ENCODE measurements at places on chromosomes 1 and 21.
A peak's percentile ranks its signal among the peaks of the same experiment; 100 is the strongest.

DNA sequence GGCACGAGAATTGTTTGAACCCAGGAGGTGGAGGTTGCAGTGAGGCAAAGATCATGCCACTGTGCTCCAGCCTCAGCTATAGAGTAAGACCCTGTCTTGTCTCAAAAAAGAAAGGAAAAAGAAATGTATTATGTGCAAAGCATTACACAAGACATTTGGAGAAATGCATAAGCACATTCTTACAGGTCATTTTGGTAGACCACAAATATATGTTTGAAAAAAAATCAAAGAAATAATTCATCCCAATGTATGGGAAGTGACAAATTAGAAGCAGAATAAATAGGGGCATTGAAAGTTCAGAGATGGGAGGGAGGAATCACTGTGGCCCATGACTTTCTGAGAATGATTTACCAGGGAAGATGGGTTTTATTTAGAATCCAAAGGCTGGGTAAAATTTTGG, 283.5 kb upstream of the ADAMTS5 start:
- no peak overlapping the region for H3K4me3 ChIP-seq
- H3K27ac ChIP-seq, result no peak overlapping the region
- no peaks in the 10 kb centered on the region for H3K27me3 ChIP-seq
- DNase-seq, result no peak
- no peaks in the 10 kb centered on the region for H3K36me3 ChIP-seq
- H3K4me1 ChIP-seq, result no peaks in the 10 kb centered on the region

- no peaks in the 10 kb centered on the region for H3K4me1 ChIP-seq
- DNase-seq, result no peak
- no peaks in the 10 kb centered on the region for H3K36me3 ChIP-seq
Observed at GRCh38 chr1:175363031-175363430, 170.5 kb upstream of the KIAA0040 start.

DNA sequence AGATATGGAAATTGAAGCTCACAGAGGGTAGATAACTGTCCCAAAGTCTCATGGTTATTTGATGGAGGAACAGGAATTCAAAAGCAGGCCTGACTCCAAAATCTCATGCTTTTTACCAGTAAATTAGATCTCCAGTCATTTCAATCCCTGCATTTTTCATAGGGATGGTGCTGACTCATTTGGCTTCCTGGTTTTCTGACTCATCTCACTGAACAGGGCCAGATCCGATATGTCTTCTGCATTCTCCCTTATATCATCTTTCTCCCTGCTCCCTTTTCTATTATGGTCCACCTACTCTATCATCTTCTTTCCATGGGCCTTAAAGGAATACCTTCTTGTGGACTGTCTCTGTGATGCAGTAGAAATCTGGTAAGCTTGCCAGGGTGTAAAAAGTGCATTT, 187.2 kb downstream of the FGGY start:
- H3K4me1 ChIP-seq, result 0 out of 2 replicates have a peak, but pooled peaks cover 6% of the 10 kb centered on the region
- H3K27ac ChIP-seq, result peak overlapping the region; percentile 72
- H3K27me3 ChIP-seq, result no peaks in the 10 kb centered on the region
- no peak overlapping the region for H3K4me3 ChIP-seq
- no peak for DNase-seq

DNA sequence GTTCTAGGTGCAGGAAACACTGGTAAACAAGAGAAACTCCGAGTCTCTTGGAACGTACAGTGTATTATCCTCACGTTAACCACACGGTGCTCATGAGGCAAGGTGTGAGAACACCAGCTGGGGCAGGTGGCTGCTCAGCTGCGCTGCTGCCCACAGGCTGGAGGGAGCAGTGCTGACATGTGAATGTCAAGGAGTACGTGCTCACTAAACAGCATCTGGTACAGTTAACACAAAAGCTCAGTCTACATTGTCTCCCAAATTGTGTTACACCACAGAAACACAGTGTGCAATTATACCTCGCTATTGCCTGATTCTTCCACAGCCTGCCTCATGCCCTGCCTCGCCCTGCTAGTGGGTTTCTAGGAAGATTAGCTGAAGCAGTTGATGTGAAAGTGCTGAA, 138.4 kb downstream of the GLIS1 start:
- no peak for DNase-seq
- H3K4me3 ChIP-seq, result no peak overlapping the region
- no peaks in the 10 kb centered on the region for H3K4me1 ChIP-seq
- H3K27ac ChIP-seq, result no peak overlapping the region
- H3K27me3 ChIP-seq, result no peaks in the 10 kb centered on the region

DNA sequence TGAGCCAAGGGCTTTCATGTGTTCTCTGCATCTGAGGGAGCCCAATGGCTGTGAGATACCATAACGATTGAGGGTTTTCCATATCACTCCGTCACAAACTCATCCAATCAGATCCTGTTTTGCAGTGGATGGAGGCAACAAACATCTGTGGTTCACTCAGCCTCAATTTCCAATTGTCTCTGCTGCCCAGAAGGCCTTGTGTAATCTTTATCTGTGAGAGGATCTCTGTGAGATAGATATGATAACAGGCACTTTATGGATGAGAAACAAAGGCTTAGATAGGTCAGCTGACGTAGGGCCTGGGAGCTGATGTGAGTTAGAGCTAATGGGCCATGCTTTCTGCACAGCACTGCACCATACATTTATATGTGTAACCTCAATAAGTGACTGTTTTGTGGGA, 3.3 kb upstream of the MTARC1 start:
- no peak overlapping the region for H3K27ac ChIP-seq
- H3K36me3 ChIP-seq, result no peaks in the 10 kb centered on the region
- DNase-seq, result no peak
- no peak overlapping the region for H3K4me3 ChIP-seq
- peaks cover 18% of the 10 kb centered on the region for H3K4me1 ChIP-seq
- no peaks in the 10 kb centered on the region for H3K27me3 ChIP-seq

- H3K36me3 ChIP-seq, result no peaks in the 10 kb centered on the region
- H3K27ac ChIP-seq, result no peak overlapping the region
- no peak overlapping the region for H3K4me3 ChIP-seq
- H3K27me3 ChIP-seq, result no peaks in the 10 kb centered on the region
- H3K4me1 ChIP-seq, result peaks cover 3% of the 10 kb centered on the region
Observed at GRCh38 chr1:56466538-56466937, 112.8 kb downstream of the PLPP3 start.

DNA sequence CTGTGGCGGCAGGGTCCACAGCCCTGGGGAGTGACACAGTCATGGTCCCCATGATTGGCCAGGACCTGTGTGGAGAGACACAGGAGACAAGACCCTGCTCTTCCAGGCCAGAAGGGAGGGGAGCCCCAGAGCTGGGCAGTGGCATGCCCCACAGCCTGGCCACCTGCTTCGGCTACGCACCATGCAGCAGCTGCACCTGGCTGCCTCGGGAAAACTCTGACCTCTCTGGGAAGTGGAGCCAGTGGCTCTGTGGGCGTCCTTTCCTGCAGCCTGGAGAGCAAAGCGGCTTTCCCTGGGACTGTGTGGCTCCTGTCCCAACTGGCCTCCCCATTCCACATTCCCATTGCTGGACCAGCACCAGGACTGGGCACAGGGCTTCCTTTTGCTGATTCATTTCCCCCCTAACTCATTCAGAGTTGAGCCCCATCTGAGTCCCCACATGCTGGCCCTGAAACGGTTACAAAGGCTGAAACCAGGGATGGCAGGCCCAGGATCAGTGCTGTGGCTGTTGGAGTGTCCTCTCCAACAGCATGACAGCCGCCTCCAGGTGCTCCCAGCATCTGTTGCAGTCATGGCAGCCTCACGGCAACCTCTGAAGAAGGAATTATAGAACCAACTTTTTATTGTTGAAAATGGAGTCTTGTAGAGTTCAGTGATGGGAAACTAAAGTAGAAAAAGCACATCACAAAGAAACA, 15.0 kb downstream of the OXCT2 start:
- H3K36me3 ChIP-seq, result peaks cover 24% of the 10 kb centered on the region
- H3K4me1 ChIP-seq, result no peaks in the 10 kb centered on the region
- no peak overlapping the region for H3K4me3 ChIP-seq
- no peaks in the 10 kb centered on the region for H3K27me3 ChIP-seq
- no peak for DNase-seq
- no peak overlapping the region for H3K27ac ChIP-seq

- H3K27me3 ChIP-seq, result no peaks in the 10 kb centered on the region
- peaks cover 3% of the 10 kb centered on the region for H3K36me3 ChIP-seq
- H3K27ac ChIP-seq, result peak overlapping the region; percentile 34
- H3K4me1 ChIP-seq, result peaks cover 4% of the 10 kb centered on the region
- DNase-seq, result no peak
- H3K4me3 ChIP-seq, result no peak overlapping the region
Observed at GRCh38 chr1:170790651-170791071, 126.7 kb downstream of the PRRX1 start.

DNA sequence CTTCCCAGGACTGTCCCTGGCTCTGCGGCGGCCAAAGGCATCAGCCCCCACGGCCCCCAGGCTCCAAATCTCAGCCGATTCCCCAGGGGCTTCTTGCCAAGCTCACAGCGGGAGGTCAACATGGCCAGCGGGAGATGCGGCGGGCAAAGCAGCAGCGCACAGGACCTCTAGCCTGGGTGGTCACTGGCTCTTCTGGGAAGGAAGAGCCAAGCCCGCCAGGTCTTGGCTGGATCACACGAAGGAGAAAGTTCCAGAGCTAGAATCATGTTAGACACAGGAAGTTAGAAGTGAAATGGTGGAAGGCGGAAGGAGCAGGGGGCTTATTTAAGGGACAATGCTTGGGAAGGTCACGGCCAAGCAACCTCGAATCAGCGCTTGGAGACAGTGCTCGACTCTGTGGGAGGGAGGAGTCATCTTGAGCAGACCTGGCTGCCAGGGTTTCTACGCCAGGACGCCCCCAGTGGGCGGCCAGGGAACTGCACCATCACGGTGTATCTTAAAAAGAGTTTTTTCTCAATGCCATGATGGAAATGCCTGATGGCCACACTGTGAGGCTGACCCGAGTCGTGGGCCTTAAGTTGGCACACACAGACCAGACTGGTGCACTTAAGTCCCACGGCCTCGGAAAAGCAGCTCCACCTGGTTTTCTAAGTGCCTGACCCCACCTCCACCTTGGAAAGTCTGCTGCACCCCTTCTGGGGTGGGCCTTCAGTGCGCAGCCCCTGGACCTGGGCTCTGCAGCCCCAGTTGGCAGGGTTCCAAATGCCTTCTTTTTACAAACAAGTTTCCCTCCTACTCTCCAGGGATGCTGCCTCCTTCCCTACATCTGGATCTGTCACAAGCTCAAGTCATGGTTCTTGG, 29.3 kb downstream of the SLC66A1 start:
- H3K36me3 ChIP-seq, result peaks cover 6% of the 10 kb centered on the region
- H3K27ac ChIP-seq, result no peak overlapping the region
- no peak overlapping the region for H3K4me3 ChIP-seq
- no peaks in the 10 kb centered on the region for H3K27me3 ChIP-seq
- peak; percentile 89 for DNase-seq
- H3K4me1 ChIP-seq, result peaks cover 70% of the 10 kb centered on the region

- no peaks in the 10 kb centered on the region for H3K27me3 ChIP-seq
- no peak overlapping the region for H3K4me3 ChIP-seq
Observed at GRCh38 chr1:1434824-1435105, 725 bp upstream of the VWA1 start.

DNA sequence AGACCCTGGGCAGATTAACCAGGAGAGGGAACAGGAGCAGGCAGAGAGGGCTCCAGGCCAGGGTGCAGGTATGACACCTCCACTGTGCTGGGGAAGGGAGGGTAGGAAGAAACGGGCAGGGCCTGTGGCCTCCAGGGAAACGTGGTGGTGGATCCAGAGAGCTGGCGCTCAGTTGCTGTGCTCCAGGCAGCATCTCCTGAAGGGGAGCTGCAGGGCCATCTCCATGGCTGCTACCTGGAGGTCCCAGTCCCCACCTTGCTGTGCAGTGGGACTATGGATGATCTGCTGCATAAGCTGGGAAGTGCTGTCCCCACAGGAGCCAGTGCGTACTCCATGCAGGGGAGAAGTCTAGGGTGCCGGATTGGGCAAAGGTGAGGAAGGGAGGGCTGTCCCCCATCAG, 125.9 kb upstream of the RUNX3 start:
- no peak overlapping the region for H3K27ac ChIP-seq
- H3K36me3 ChIP-seq, result no peaks in the 10 kb centered on the region
- H3K27me3 ChIP-seq, result peaks cover 45% of the 10 kb centered on the region
- no peak for DNase-seq

DNA sequence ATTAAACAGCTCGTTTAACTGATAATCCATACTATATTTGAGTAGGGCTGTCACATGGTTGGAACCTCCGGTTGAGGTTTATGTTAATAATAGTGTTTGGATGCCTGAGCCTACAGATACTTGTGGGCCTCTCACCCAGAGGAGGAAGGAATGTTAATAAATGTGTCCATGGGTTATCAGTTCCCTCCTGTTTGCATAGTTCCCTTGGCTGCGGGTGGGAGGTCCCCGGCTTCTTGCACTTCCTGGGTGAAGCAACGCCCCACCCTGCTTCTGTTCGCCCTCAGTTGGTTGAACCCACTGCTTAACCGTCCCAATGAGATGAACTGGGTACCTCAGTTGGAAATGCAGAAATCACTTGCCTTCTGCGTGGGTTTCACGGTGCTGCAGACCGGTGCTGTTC, 23.6 kb upstream of the GBP1 start:
- no peak overlapping the region for H3K27ac ChIP-seq
- H3K4me3 ChIP-seq, result no peak overlapping the region

DNA sequence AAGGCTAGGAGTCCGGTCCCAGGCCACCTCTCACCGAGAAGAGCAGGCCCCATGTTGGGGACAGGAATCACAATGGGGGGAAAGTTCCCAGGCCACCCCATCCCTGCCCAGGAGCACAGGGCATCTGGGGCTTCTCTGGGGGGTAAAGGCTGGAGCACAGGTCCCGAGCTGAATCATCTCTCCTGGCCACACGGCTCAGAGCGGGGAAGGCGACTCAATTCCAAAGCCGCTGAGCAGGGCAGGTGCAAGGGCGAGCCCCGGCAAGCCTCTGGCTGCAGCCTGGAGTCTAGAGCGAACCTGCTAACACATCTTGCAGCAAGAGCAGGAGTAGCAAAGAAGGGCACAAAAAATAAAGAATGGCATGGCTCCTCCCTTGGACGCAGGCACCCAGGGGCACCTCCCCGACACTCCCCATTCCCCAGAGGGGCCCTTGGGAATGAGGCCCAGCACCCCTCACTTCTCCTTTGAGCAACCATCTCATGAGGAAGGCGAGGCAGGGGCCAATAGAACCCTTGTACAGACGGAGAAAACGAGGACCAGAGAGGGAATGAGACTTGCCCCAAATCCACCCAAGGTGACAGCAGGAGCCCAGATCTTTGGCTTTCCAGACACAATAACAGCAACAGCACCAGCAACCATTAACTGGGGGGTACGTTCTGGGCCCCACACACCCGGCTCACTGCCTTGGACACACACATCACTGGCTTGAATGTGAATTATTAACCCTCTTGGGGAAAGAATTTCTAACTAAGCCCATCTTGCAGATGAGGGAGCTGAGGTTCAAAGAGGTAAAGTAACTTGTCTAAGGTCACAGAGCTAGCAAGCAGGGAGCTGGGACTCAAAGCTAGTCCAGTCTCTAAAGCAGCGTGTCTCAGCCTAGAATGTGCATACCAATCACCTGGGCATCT, 20.7 kb upstream of the ALDH4A1 start:
- H3K27ac ChIP-seq, result peak overlapping the region; percentile 88
- H3K36me3 ChIP-seq, result no peaks in the 10 kb centered on the region
- peaks cover 50% of the 10 kb centered on the region for H3K4me1 ChIP-seq
- DNase-seq, result no peak
- no peak overlapping the region for H3K4me3 ChIP-seq
- no peaks in the 10 kb centered on the region for H3K27me3 ChIP-seq
